ENCODE measurements at places on chromosomes 16 and 17.

DNA sequence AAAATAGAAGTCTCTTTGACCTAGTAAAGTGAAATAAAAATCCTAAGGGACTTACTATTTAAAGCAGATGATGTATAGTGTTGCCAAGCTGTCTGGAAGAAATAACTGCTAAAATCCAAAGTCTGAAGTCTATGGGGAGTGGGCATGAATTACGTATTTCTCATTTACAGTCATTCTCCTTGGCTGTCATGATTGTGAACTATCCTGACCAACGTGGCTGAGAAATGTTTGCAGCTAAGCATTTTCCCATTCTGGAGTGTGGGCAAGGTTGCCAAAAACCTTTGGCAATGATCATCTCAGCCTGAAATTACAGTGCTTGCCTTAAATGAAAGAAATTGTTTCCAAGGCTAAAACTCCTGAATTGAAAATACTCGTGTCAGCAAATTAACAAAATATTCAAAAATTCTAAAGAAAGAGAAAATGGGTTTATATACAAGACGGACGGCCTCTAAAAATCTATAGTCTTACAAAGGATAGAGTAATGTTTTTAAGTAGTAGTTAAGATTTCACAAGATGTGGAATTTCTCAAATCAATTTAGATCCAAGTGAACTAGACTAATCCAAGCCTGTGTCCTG lies 77.0 kb downstream of the CACNG1 start:
- no peak for DNase-seq

DNA sequence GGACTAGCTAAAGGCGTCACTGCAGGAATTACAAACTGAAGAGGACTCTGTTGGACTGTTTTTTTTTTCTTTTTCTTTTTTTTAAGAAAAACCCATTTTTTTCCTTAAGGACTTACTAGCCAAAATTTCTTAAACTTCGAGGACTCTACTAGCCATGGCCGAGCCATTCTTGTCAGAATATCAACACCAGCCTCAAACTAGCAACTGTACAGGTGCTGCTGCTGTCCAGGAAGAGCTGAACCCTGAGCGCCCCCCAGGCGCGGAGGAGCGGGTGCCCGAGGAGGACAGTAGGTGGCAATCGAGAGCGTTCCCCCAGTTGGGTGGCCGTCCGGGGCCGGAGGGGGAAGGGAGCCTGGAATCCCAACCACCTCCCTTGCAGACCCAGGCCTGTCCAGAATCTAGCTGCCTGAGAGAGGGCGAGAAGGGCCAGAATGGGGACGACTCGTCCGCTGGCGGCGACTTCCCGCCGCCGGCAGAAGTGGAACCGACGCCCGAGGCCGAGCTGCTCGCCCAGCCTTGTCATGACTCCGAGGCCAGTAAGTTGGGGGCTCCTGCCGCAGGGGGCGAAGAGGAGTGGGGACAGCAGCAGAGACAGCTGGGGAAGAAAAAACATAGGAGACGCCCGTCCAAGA lies 878 bp downstream of the HEXIM1 start:
- peak; percentile 66 for DNase-seq

GRCh38 chr16:72783716-72784318 lies 264.1 kb downstream of the ZFHX3 start:
- DNase-seq: no peak

DNA sequence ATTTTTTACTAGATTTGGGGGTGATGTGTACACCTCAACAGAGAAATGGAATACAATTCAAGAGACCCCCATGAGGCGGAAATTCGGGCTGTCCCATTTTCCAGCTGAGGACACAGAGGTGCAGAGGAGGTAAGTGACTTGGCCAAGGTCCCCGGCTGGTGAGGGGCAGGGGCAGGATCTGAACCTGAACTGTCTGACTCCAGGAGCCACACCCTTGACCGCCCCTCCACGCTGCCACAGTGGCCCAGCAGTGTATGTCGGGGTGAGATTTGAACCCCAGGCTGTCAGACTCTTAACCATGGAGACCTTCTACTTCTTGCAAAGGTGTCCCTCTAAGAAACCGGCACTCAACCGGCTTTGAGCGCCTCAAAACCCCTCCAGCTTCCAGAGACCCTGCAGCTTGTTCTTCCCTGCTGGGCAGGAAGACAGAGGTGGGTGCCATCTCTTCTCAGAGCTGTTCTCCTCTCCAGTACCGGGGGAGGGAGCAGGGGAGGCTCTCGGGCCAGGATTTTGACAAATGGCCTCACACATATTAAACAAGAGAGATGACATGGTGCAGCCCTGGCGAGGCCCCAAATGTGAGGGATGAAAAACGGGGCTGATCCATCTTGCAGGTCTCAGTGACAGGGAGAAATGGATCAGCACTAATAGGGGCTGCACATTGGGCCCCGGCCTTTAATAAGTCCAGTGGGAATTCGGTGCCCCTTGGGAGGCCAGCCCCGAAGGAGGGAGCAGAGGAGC lies 222.3 kb downstream of the GSG1L start:
- no peak for DNase-seq

DNA sequence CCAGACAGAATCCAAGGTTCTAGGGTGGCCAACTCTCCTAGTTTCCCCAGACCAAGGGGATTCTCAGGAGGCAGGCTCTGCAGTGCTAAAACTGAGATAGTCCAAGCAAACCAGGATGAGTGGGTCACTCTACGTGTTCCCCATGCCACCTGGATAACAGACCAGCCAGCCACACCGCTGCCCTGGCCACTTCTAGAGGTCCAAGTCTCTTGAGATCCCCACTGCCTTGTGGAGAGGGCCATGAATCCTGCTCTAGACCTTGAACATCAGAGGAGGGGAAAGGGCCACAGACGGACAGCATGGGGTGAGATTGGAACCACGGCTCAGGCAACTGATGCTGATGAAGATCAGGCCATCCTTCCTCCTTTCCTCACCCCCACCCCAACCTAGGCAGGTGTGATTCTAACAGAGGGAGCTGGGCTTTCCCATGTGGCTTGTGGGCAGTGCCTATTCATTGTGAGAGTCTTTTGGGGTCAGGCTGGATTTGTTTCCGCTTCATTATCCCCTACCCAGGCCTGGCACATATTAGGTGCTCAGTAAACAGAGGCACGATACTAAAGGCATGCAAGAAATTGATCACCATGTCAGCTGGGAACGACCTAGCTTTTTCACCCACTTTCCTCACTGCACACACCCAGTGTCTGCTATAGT lies 16.8 kb upstream of the TVP23A start:
- no peak for DNase-seq

- no peak for DNase-seq
Measured at GRCh38 chr16:73027685-73028111, 20.2 kb downstream of the ZFHX3 start.

- no peak for DNase-seq
Measured at GRCh38 chr17:58525239-58525638, 10.8 kb upstream of the MTMR4 start.

- DNase-seq: no peak
Measured at GRCh38 chr17:41393294-41393693, 4.1 kb downstream of the KRT31 start.

- no peak for DNase-seq
Measured at GRCh38 chr16:86533767-86534351, 21.2 kb downstream of the MTHFSD start.

- DNase-seq: no peak
Measured at GRCh38 chr16:72749091-72749490, 298.8 kb downstream of the ZFHX3 start.

- no peak for DNase-seq
Measured at GRCh38 chr17:29256735-29257466, 10.2 kb downstream of the CRYBA1 start.

GRCh38 chr17:29010129-29010528 lies 4.3 kb upstream of the SEZ6 start:
- no peak for DNase-seq

DNA sequence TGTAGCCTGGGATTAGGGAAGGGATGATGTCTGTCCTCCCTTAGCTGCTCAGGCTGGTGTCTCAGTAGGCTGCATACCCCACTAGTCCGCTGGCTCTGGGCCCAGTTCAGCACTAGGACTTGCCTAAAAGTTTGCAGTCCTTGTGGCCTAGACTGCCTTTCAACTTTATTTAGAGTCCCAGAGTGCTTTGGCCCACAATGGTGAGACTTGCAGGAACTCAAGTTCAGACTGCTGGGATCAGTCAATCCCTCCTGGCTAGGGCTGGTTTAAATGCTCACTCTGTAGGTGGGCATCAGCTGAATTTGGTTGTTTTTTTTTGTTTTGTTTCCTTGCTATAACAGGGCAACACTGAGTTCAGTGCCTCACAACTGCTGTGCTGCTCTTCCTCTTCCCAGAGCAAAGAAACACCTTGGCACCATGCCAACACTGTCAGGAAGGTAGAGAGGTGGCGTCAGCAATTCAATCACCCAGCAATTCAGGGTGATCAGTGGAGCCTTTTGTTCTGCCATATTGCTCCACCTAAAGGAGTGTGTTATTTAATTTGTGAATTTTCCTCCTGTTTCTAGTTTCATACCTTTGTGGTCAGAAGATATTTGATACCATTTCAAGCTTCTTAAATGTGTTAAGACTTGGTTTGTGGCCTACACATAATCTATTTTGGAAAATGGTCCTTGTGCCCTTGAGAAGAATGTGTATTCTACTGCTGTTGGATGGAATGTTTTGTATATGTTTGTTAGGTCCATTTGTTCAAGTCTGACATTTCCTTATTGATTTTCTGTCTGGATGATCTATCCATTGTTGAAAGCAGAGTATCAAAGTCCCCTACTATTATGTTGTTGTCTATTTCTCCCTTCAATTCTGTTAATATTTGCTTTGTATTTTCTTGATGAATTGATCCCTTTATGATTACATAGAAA lies 284.0 kb upstream of the PMFBP1 start:
- no peak for DNase-seq

- DNase-seq: no peak
Measured at GRCh38 chr16:66127459-66128370, 238.8 kb upstream of the CDH5 start.

GRCh38 chr16:54282928-54283724 lies 3.5 kb downstream of the IRX3 start:
- no peak for DNase-seq

GRCh38 chr16:784431-784830 lies 3.8 kb downstream of the RPUSD1 start:
- DNase-seq: no peak

GRCh38 chr17:29931231-29931932 lies 1.4 kb upstream of the SSH2 start:
- peak; percentile 52 for DNase-seq

- no peak for DNase-seq
Measured at GRCh38 chr16:84302111-84302954, 7.7 kb downstream of the WFDC1 start.

DNA sequence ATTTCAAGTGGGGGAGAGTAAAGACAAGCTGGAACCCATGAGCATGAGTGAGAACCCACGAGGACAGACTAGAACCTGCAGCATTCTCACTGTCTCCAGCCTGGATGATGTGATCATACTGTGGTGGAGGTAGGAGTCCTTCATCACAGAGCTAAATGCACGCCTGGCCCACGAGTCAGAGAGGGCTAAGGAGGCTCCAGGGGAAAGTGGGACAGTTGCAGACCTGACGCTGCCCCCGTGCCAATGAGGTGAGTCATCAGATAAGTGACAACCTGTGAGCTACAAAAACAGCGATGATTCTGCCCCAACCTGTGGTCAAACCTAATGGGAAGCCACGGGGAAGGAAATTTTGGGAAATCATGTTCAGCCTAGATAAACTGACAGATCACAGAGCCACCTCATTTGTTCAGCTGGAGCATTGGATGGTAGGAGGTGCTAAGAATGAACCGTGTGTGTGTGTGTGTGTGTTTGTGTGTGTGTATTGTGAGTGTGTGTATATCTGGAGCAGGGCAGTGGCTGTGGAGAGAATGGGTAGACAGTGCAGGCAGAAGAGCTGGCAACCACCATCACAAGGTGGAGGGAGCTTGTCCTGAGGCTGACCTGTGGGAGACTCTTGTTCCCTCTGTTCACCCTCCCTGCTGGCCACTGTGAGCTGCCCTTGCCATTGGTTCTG lies 131.8 kb downstream of the UTP18 start:
- DNase-seq: no peak

DNA sequence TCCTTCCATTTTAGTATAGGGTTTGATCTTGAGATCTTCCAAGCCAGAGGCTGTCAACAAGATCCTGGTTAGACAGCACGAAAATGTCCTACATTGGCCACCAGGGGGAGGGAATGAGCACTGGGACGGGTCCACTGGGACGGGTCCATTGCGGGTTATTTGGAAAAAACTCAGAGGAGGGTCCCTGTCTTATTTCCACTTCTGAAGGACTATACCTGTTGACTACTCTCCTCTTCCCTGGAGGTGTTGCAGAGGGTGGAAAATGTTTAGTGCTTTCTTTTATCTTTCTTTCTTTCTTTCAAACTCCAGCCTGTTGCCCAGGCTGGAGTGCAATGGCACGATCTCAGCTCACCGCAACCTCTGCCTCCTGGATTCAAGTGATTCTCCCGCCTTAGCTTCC lies 2.5 kb downstream of the TTLL6 start:
- peak; percentile 83 for DNase-seq

GRCh38 chr17:69111794-69112193 lies 29.9 kb downstream of the ABCA6 start:
- no peak for DNase-seq

- DNase-seq: no peak
Measured at GRCh38 chr16:23929856-23930255, 94.1 kb downstream of the PRKCB start.

DNA sequence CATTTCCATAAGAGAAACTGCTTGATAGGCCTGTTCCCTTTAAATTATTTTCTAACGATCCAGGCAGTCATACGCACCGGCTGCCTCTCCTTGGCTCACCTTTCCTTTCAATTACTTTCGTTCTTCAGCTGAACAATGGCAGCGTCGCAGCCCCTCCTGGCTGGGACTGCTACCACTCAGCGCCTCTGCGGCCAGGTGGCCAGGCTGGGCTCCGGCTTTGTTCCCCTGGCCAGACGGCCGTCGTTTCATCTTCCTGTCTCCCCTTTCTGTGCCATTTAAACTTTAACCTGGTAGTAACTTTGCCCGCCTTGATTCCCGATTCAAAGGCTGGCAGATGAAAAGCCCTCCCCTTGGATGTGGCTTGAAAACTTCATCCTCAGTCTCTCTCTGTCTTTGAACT lies 79.0 kb downstream of the C16orf78 start:
- DNase-seq: no peak

DNA sequence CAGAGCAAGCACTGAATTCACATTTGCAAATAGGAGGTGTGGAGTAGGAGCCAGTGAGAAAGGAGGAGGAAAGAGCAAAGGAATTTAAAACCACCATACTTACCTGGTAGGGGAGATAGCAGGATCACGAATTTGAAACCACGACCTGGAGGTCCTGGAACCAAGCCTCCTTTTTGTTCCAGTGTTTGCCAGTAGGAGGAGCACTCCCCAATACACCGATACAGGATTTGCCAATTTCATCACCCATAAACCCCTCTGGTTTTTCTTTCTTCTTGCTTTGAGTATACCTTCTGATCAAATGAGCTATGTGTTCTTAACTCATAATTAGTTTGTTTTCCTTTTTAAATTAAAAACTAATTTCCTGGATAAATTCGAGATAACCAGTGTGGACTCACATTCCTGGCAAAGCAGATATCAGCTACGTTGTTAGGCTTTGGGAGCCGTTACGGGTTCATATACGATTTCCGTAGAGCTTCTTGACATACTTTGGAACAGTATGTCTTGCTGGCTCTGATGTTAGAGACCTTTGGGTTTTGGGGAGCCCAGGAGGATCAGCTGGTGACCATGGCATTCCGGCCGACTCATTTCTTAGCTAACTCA lies 22.7 kb downstream of the BCO1 start:
- DNase-seq: peak; percentile 56

- peak; percentile 14 for DNase-seq
Measured at GRCh38 chr17:70320673-70321345, 151.5 kb downstream of the KCNJ2 start.

GRCh38 chr17:35175638-35176415 lies 18.4 kb downstream of the SLC35G3 start:
- DNase-seq: no peak

Measured in HEK293T (cell line).